IMR-90 (cell line): ENCODE measurements at places on chromosomes 7 and 10. TPM values are rescaled to one million over a fixed set of nuclear protein-coding genes. Genes with fewer than 3 reads are reported as not detected.

NUTM2D gene
- total RNA-seq: 0.54 and 0.56 TPM in 2 replicates

TMEM130 gene
- 1.1 and 1.4 TPM in 2 replicates for total RNA-seq

NCF1 gene
- total RNA-seq: not detected in 2 replicates

HKDC1 gene
- total RNA-seq: under 0.01 TPM in 1 of 2 replicates, not detected in the other

SH2D4B gene
- not detected in 2 replicates for total RNA-seq

ANKRD16 gene
- total RNA-seq: 3.3 and 5.7 TPM in 2 replicates

SLC39A12 gene
- total RNA-seq: not detected in 2 replicates

DNA sequence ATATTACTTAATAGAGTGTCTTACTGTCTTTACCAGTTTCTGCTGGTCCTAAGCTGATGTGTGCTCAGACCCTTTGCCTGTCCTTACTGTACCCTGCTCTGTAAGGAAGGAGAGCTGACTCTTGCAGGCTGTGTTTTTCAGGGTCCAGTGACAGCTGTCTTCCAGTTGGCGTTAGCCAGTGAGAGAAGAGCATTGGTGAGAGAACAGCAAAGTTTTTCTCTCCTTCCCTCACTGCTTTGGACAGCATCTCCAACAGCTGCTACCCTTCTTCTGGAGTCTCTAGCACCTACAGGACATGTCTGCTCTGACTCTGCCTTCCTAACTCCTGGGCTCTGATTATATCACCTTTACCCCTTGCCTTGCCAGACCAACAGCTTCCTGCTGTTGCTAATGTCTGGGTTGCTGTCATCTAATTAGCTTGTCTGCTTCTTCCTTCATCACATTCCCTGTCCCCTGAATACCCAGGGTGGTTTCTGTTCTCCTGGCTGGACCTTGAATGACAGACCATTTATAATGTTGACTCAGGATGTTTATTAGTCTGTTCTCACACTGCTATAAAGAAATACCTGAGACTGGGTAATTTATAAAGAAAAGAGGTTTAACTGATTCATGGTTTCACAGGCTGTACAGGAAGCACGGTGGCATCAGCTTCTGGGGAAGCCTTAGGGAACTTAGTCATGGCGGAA is 23.5 kb upstream of the PANK1 start:
- no peak overlapping the region for H3K27ac ChIP-seq
- H3K4me1 ChIP-seq: peaks cover 2% of the 10 kb centered on the region; the same call in 1 of the 2 replicates
- H3K27me3 ChIP-seq: no peaks in the 10 kb centered on the region; the same call in 1 of the 2 replicates
- no peak overlapping the region for H3K4me3 ChIP-seq

- no peak overlapping the region for H3K27ac ChIP-seq
- no peak overlapping the region for H3K4me3 ChIP-seq
- no peaks in the 10 kb centered on the region for H3K27me3 ChIP-seq
- no peaks in the 10 kb centered on the region for H3K36me3 ChIP-seq
- peaks cover 4% of the 10 kb centered on the region; the same call in 1 of the 2 replicates for H3K4me1 ChIP-seq
Observed at GRCh38 chr10:57694956-57695608, 572.6 kb downstream of the IPMK start.

DNA sequence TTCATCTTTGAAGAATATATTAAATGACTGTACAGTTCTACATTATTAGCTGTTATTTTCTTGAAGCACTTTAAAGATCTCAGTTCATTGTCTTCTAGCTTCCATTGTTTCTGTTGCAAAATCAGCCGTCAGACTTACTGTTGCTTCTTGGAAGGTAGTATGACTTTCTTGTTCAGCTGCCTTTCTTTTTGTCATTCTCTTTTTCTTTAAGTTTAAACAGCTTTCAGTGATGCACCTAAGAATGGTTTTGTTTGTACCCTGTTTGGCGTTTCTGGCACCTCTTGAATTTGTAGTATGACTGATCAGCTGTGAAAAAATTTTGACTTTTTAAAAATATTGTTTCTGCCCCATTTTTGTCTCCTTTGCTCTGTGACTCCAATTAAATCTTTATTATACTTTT is 9.3 kb downstream of the MKLN1 start:
- H3K4me3 ChIP-seq: no peak overlapping the region
- peak; percentile 31 for DNase-seq
- H3K27ac ChIP-seq: no peak overlapping the region
- H3K36me3 ChIP-seq: peaks cover 5% of the 10 kb centered on the region
- no peaks in the 10 kb centered on the region for H3K4me1 ChIP-seq

- H3K4me1 ChIP-seq: no peaks in the 10 kb centered on the region
- peaks cover 32% of the 10 kb centered on the region for H3K27me3 ChIP-seq
- H3K27ac ChIP-seq: no peak overlapping the region
Observed at GRCh38 chr10:45373003-45373575, 927 bp upstream of the ALOX5 start.

DNA sequence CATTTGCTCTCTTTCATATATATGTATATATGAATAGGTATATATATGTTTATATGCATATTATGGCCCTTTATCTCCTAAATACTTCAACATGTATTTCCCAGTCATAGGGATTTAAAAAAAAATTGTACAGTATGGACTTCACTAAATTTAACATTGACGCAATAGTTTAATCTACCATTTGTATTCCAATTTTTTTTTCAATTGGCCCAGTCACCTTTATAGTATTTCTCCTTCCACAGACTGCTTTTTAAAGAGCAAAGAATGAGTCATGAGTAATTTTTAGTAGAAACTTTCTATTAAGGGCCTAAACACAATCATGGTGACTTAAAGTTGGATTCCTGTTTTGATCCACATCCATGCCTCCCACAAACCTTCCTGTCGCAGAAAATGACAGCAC is 20.5 kb downstream of the CCSER2 start:
- H3K4me3 ChIP-seq: no peak overlapping the region
- H3K36me3 ChIP-seq: no peaks in the 10 kb centered on the region
- peak; percentile 88 for DNase-seq
- H3K27ac ChIP-seq: no peak overlapping the region

DNA sequence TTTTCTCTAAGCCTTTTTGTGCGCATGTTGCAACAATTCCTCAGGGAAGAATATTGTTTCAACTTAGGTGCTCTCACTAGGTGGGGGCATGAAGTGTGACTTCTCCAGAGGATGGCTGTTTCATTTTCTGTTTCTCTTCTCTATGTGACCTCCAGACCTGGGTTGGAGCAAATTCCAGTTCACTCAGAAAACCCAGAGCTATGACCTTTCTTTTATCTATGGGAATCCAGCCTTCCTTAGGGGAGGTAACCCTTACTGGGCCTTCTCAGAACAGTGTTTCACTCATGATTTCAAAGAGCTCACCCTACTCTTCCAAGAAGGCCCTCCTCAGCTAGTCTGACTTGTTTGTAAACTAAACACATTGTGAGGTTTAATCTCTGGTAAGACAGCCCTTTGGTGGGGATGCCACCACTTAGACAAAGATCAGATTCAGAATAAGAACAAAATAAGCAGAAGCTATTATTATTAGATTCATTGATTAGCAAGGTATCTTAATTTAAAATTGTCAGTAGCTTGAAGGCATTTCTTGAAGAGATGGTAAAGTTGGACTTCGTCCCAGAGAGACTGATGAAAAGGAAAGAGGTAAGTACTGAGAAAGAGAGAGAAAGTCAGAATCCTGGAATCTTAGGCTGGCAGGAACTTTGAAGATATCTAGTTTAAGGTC is 16.6 kb upstream of the TAS2R60 start:
- no peaks in the 10 kb centered on the region for H3K27me3 ChIP-seq
- peaks cover 6% of the 10 kb centered on the region for H3K4me1 ChIP-seq
- no peaks in the 10 kb centered on the region for H3K36me3 ChIP-seq
- no peak overlapping the region for H3K4me3 ChIP-seq
- H3K27ac ChIP-seq: no peak overlapping the region

DNA sequence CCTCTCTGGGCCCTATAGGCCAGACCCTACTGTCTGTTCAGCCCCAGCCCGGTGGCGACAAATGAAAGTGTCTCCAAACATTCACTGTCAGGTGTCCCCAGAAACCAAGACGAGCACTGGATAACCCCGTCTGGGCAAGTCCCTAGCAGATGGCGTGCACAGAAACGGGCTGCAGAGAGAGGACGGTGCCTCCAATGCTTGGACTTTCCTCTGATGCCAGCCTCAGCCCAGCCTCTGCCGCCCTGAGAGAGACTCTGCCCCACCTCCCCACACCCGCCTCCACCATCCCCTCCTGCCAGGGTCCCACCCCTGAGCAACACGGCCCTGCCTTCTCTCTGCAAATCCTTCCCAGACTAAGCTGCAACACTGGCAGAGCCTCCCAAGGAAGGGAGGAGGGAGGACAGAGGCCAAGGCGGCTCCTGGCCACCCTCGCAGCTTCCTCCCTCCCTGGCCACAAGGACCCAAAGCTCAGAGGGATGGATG is 7.4 kb upstream of the LFNG start:
- H3K27me3 ChIP-seq: peaks cover 1% of the 10 kb centered on the region; the same call in 1 of the 2 replicates
- DNase-seq: no peak
- H3K36me3 ChIP-seq: no peaks in the 10 kb centered on the region
- H3K4me1 ChIP-seq: peaks cover 17% of the 10 kb centered on the region
- no peak overlapping the region for H3K27ac ChIP-seq

GRCh38 chr10:31340343-31340742 is 21.3 kb downstream of the ZEB1 start:
- no peak for DNase-seq
- no peaks in the 10 kb centered on the region for H3K27me3 ChIP-seq
- H3K27ac ChIP-seq: no peak overlapping the region

DNA sequence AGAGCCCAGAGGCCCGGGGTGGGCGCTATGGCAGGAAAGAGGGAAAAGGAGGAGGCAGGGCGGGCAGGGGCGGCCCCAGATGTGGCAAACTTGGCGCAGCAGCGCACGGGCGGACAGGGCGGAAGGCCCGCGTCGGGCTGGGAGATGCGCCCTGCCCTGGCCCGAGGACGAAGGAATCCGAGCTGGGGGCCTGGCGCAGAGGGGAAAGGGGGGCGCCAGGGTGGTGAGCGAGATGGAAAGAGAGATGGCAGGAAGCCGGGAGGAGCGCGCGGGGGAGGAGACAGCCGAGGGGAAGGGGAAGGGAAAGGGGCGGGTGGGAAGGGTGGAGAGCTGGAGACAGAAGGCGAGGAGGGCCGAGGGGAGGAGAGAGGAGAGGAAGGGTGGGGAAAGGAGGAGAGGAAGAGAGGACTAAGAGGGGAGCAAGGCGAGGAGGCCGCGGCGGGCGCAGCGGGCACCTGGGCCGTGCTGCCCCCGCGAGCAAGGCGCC is at the start of gene MARVELD1:
Gene MARVELD1, plus strand, starts transcription at position 392 of the 487 bp plus-strand sequence. CDS start 147 bp downstream, outside the sequence.
- H3K27ac ChIP-seq: peak within 1 kb of the TSS; percentile 99
- peak; percentile 77 for DNase-seq
- peaks cover 24% of the 10 kb centered on the region for H3K4me1 ChIP-seq
- H3K36me3 ChIP-seq: peaks cover 20% of the 10 kb centered on the region
- H3K4me3 ChIP-seq: peak within 1 kb of the TSS; percentile 97
- no peaks in the 10 kb centered on the region for H3K27me3 ChIP-seq

DNA sequence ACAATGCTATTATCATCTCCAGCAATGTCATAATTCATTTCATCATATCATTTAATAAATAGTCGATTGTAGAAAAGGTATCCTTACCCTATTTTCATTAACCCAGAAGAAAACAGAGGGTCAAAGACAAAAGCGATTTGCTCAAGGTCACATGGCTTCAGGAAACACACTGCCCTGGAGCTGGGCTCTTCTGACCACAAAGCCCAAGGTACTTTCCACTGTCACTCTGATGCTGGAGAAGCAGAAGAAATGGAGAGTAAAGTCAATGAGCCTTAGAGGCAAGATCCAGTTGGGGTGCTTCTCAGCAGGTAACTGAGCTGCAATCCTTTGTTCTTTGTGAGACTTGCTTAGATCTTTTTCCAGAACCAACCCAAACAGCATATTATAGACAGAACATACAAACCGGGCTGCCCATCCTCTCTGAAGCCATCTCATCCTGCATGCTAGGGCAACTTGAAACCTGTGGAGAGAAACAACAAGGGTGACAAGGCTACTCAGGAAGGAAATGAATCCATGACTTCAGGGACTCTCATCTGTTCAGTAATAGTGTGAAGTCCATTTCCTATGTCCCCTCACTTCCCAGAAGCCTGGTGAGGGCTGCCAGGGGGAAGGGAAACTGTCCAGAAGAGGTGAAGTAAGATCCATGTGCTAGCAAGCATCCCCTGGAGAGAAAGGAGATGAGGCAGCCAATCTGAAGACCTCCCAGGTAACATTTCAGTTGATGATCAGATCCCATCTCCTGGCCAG is 148.6 kb upstream of the SVIL start:
- DNase-seq: peak; percentile 41
- no peak overlapping the region for H3K4me3 ChIP-seq
- H3K4me1 ChIP-seq: peaks cover 22% of the 10 kb centered on the region

- no peak overlapping the region for H3K27ac ChIP-seq
- no peak overlapping the region for H3K4me3 ChIP-seq
- peaks cover 10% of the 10 kb centered on the region; the same call in 1 of the 2 replicates for H3K4me1 ChIP-seq
- peaks cover 14% of the 10 kb centered on the region; the same call in 1 of the 2 replicates for H3K36me3 ChIP-seq
- H3K27me3 ChIP-seq: no peaks in the 10 kb centered on the region
- DNase-seq: no peak
Observed at GRCh38 chr7:75971961-75972763, 22.2 kb downstream of the TMEM120A start.

DNA sequence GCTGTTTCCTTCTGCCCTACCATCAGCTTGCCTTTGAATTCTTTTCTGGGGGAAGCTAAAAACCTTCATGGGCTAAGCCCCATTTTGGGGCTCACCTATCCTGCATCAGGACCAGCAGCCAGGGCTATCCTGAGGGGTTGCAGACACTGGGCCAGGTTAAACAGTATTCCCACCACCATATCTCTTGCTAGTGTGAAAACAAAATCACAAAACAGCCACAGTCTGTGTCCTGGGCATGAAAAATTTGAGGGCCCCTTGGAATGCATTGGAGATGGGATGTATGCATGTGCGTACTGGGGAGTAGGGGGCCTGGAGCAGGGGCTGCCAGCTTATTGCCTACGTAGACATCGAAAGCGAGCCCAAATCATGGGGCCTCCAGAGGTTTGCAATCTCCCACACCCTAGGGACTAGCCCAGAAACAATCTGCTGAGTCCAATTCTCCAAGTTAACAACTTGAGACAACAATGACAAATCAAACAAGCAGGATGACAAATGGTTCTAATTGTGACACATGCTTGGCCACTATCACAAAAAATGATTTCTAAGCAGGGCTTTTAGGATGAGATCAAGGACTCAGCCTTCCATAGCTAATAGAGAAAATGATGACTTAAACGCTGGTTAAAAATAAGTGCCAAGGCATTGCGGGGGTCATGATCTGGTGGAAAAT is 557.1 kb downstream of the KCNMA1 start:
- no peaks in the 10 kb centered on the region for H3K36me3 ChIP-seq
- no peak for DNase-seq
- no peak overlapping the region for H3K27ac ChIP-seq
- no peak overlapping the region for H3K4me3 ChIP-seq
